Cerebellar nuclear complex (tissue), 1 donor: ENCODE measurements at places on chromosomes 12 and 14.

DNA sequence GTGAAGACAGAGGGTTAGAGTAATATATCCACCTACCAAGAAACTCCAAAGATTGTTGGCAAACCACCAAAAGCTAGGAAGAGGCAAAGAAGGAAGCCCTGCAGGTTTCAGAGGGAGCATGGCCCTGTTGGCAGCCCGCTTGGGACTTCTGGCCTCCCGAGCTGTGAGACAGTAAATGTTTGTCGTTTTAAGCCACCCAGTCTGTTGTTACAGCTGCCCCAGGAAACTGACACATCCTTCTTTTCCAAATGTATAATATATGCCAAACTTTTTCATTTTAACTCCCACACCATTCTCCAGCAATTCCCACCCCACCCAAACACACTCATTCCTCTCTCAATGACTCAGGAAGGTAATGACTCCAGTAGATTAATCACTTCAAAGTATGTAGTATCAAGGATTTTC lies 74.0 kb downstream of the RPS29 start:
- no peak for DNase-seq

DNA sequence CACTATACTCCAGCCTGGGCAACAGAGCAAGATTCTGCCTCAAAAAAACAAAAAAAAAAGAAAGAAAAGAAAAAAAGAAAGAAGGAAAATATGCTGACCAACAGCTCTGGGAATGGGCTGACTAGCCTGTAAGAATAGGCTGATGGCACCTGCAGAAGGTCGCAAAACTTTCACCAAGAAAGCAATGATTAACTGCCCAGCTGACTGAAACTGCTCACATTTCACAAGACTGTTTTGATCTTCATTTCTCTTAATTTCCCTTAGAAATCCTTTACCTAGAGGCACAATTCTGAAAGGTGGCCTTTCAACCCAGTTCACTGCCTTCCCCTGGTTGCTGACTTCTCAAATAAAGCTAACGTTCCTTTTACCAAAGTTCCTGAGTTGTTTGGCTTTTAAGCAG lies 12.4 kb downstream of the BEST3 start:
- DNase-seq, result no peak

GRCh38 chr12:18837025-18837424 lies 99.1 kb downstream of the CAPZA3 start:
- DNase-seq, result no peak

GRCh38 chr14:77177702-77178101 lies 3.9 kb upstream of the TMEM63C start:
- DNase-seq, result no peak

- no peak for DNase-seq
Observed at GRCh38 chr14:84375235-84375634, 1154.7 kb upstream of the FLRT2 start.

DNA sequence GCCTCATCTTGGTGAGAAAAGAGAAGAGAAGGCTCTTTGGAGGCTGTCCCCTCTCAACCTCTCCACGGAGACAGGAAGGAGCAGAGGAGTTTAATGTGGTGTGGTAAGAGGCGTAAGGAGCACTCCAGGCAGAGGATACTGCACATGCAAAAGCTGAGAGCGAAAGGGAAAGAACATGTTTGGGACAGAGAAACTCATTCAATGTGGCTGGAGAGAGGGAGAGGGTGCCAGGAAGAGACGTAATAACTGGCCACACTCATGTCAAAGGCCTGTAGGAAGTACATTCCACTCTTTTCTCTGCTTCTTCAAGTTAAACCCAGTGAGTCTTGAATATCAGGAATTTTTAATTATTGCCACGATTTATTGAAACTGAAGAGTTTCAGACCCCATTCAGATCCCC lies 12.0 kb downstream of the VDR start:
- no peak for DNase-seq

DNA sequence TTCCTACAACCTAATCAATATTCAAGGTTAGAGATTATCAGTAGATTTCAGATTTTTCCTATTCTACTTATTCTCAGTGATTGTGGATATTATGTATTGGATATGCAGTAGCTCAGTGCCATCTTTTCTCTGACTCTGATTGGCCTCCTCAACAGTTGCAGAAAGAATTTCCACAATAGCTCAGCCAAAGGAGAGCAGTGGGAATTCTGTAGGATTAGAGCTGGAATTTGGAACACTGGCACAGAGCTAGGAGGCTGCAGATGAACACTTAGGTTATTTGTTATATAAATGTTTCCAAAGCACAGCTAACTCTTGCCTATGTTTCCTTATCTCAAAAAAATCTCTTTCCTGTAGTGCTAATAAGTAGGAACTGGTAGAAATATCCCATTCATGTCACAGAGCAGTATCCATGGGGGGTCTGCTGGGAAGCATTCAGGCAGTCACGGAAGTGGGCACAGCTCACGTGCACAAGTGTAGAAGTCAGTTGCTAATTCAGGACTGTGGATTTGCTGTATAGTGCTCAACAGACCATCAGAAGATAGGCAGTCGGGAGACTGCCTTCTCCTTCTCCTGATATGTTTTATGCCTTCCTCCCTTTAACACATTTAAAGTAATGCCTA lies 116.2 kb upstream of the TMEM260 start:
- DNase-seq, result no peak

- DNase-seq, result no peak
Observed at GRCh38 chr12:49813131-49813530, 15.1 kb downstream of the NCKAP5L start.

- no peak for DNase-seq
Observed at GRCh38 chr12:4934407-4935035, 24.8 kb downstream of the KCNA1 start.

- DNase-seq, result no peak
Observed at GRCh38 chr14:71371711-71372396, 464.6 kb downstream of the PCNX1 start.

DNA sequence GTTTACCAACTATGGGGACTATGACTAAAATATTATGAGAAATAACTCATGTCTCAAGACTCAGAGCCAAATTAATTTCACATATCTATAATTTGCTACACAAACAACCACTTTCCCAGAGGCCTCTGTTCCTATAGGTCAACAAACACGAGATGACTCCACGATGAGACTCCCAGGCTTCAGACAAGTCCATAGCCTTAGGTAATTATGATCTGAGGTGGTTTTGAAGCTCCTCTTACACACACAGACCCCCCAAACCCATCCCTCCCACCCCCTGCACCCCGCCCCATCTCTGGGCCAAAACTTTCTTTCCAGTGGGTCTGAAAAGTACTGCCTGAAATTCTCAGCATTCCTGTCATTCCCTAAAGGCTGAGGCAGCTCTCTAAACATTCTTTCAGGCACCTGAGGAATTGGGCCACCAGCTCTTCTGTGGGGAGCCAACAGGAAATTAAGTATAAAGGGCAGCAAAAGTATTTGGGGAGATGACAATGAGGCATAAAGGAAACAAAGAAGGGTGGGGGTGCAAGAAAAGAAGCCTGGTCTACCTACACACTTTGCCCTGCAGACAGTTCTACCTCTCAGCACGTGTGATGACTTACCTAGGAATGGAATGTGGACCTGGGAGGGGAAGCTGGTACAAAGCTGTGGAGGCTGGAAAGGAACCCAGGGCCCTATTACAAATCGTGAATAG lies 143.6 kb downstream of the PAWR start:
- DNase-seq, result no peak

DNA sequence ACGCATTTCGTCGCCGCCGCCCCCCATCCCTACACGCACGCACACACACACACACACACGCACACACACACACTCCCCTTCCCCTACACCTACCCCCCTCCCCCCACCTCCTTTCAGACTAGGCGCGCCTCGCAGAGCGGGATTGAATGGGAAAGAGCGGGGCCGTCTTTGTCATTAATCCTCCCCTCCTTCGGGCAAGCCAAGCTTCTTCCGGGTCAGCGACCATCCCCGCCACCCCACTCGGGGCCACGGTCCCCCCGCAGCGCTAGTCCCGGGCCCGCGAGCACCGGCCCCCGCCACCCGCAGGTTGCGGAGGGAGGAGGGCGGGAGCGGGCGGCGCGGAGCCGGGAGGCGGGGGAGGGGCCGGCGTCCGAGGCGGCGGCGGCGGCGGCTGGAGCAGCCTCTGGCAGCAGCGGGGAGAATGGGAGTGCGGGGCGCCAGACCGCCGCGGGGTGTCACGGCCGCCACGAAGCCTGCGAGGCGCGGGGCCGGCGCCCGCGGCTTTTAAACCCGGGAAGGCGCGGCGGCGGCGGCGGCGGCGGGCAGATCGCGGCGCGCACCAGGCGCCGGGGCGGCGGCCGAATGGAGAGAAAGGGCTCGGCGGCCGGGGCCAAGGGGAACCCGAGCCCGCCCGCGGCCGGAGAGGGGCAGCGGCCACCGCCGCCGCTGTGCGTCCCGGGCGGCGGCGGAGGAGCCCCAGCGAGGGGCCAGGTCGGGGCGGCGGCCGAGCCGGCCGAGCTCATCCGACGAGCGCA lies at the start of gene TTC9:
Gene TTC9 (plus strand): TSS at position 369 of the 755 bp plus-strand sequence. CDS start 214 bp downstream, at position 583.
- no peak for DNase-seq

- no peak for DNase-seq
Observed at GRCh38 chr14:51884086-51884927, 23.9 kb downstream of the GNG2 start.

DNA sequence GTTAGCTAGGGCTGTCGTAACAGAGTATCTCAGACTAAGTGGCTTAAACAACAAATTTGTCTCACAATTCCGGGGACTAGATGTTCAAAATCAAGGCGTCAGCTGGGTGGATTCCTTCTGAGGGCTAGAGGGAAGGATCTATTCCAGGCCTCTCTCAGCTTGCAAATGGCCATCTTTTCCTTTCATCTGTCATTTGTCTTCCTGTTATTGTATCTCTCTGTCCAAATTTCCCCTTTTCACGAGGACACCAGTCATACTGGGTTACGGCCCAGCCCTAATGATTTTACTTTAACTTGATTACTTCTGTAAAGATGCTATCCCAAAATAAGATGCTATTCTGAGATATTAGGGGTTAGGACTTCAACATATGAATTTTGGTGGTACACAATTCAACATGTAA lies 119.0 kb upstream of the CPSF6 start:
- DNase-seq, result no peak

DNA sequence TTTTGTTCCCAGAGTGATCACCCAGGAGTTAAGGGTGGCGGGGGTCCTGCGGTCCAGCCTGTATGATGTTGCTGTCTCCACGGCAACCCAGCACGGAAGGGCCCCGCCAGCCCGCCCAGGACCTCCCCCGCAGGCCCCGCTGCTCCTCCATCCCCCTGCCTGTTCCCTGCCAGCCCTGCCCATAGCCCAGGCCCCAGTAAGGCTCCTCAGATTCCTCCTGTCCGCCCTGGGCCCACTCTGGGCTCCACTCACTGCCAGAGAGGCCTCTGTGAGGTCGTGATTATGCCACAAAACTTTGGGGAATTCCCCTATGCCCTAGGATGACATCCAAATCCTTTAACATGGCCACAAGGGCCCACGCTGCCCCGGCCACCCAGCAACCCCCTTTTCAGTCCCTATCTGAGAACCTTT lies 20.8 kb downstream of the HSP90AA1 start:
- DNase-seq, result no peak

GRCh38 chr12:130496516-130497120 lies 158.9 kb downstream of the PIWIL1 start:
- DNase-seq, result no peak

- DNase-seq, result no peak
Observed at GRCh38 chr12:6372403-6373003, 2.9 kb downstream of the SCNN1A start.

- no peak for DNase-seq
Observed at GRCh38 chr14:76756371-76756750, 4.9 kb upstream of the VASH1 start.

GRCh38 chr12:71665090-71665463 lies 976 bp downstream of the THAP2 start:
- no peak for DNase-seq

DNA sequence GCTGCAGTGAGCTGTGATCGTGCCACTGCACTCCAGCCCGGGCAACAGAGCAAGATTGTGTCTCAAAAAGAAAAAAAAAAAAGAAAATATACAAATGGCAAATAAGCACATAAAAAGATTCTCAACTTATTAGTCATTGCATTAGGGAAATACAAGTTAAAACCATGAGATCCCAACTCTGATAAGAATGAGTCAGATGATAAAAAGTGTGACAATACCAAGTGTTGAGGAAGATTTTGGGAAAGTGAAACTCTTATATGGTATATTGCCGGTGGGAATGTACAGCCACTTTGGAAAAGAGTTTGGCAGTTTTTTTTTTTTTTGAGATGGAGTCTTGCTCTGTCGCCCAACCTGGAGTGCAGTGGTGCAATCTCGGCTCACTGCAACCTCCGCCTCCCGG lies 7.6 kb upstream of the PRPF40B start:
- DNase-seq, result no peak

- DNase-seq, result no peak
Observed at GRCh38 chr12:118359541-118359915, 13.2 kb downstream of the TAOK3 start.

- no peak for DNase-seq
Observed at GRCh38 chr14:52917735-52918134, 33.1 kb downstream of the FERMT2 start.

DNA sequence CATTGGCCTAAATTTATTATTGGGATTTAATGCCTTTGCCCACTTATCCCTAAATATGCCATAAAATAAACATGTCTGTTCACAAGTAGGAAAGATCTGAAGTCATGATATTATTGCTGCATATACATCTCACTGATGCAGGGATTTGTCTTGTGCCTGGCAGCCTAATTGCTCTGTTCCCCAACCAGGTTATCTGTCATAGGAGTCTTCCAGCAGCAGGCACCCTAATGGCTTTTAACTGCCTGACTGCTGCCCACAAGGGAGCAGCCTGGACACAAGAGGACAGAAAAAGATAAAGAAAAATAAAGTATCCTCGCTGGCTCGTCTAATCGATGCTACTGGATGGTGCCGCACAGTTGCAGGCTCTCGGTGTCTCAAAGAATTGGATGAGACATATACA lies 337.6 kb upstream of the FAR2 start:
- DNase-seq, result no peak

- no peak for DNase-seq
Observed at GRCh38 chr14:81033698-81034240, 78.3 kb downstream of the TSHR start.

DNA sequence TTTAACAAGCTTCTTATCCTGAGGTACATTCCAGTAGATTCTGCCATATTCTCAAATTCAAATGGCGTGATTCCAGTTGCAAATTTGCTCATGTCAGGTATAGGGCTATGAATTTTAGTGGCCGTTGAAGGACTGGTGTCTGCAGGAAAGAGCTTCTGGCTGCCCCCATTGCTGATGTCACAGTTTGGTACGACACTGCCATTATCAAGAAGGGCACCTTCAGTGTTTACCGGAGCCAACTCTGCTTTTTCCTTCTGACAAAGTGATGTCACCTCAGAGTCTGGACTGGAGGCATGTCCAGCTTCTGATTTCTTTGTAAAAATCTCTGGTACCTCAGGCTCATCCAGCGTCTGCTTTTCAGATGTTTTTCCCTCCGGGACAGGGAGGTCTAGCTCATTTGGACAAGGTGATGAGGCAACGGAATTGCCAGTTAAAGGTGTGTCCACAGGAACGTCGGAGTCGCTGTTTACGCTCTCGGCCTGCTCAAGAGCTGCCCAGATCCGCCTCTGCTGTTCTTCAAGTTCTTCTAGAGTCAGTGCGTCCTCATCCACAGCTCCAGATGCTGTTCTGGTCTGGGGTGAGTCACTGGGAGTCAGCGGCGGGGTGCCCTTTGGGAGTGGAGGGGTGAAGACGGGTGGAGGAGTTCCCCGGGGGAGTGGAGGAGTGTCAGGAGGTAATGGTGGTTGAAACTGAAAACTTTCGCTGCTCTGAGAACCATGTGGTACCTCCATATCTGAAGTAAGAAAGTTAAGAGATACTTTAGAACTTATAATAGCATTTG lies 27.0 kb downstream of the ZCCHC8 start:
- DNase-seq, result no peak
